ENCODE measurements at places on chromosomes 13 and 19.
A peak's percentile ranks its signal among the peaks of the same experiment; 100 is the strongest.

DNA sequence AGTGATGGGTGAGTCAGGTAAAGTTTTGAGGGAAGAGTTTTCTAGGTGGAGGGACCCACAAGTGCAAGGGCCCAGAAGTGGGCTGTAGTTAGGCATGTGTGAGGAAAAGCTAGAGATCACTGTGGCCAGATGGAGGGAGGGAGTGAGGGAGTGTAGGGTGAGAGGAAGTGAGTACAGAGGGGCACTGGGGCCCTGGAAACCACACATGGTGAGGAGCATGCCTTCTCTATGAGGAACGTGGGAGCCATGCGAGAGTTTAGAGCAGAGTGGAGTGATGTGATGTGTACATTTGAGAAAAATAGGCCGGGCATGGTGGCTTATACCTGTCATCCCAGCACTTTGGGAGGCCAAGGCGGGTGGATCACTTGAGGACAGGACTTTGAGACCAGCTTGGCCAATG is 14.7 kb upstream of the SHKBP1 start:
- no peak for DNase-seq

GRCh38 chr13:75372517-75372916 is 109.5 kb downstream of the TBC1D4 start:
- no peak for DNase-seq

DNA sequence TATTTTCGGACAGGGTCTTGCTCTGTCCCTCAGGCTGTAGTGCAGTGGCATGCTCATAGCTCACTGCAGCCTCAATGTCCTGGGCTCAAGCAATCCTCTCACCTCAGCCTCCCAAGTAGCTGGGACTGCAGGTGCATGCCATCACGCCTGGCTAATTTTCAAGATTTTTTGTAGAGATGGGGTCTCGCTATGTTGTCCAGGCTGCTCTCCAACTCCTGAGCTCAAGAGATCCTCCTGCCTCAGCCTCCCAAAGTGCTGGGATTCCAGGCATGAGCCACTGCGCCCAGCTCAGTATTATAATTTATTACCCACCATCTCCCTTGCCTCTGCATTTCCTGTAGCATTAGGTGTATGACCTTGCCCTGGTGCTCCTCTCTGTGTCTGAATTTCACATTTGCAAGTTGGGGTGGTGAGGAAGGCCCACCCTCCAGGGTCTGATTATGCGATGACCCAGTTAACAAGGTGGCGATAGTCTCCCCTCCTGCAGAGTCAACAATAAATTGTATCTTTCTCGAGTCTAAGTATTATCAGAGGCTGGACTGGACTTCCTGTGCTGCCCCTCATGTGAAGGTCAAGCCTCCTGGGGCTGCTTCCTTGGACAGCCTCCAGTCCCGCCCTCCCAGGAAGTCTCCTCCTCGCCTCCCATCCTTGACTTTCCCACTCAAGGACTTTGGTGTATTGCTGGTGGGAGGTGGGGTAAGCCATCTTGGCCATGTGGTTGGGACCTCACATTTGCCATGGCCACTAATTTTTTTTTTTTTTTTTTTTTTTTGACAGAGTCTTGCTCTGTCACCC is 1.5 kb upstream of the TUBB4A start:
- no peak for DNase-seq

DNA sequence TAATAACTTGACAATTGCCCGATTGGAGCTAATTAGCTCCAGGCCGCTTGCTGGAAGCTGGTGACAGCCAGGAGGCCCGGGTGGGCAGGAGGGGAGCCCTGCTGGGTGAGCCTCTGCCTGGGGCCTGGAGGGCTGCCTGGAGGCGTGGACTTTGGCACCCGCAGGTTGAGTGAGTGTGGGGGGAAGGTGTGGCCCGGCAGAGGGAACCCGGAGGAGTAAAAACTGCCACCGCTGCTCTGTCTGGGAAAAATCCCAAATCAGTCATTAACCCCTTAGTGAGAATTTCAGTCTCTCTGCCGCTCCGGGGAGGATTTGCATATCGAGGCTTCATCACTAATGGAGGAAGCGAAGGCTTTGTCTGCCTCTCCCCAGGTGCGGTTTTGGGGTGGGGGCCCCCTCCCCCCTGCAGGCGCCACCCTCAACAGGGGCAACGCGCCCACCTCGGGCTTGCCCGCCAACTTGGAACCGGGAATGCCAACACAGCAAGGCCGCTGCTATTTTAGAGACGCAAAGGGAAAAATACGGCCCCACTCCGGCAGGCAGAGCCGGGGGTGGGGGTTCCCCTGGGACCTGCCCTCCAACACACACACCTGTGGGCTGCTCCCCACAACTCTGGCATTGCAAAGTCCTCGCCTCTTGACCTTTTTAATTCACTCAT is 6.2 kb downstream of the EFNA2 start:
- DNase-seq: no peak

DNA sequence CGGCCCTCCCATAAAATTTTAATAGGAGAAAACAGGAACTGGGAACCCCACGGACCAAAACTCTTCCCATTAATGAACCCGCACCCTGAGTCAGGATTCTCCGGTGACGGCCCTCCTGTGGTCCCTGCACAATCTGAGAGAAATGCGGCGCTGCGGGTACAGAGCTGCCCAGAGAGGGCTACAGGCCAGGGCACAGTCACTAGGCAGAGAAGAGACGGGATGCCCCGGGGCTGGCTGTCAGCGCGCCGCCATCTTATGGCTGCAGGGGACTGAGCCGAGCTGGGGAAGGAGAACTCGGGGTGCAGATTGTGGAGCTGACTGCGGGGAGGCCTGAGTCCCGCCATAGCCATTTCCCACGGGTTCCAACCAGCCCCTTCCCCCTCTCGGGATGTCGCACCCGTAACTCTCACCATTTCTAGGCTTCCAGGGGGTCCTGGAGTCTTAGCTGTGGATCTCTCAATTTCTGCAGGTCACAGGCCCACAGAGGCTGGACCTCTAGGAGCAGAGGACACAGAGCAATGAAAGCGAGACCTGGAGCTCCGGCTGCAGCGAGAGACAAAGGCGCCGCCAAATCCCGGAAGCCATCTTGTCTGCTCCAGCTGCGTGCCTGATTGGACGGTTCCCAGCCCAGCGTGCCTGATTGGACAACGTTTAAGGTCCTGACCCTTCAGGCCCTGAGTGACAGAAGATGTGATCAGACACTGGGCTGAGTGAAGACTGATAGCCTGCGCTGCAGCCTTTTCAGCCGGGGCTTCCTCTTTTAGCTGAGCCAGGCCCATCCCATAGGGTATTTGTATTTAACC is at the start of gene ZNF675:
TSS of gene ZNF675 (minus strand) at position 592 of the 803 bp plus-strand sequence. CDS start at position 413, 179 bp downstream.
- DNase-seq: peak; percentile 89

- DNase-seq: peak; percentile 89
Observed at GRCh38 chr13:29508130-29508875, 87.2 kb downstream of the SLC7A1 start.

- DNase-seq: peak; percentile 93
Observed at GRCh38 chr19:14505488-14506239, 9.7 kb upstream of the GIPC1 start.

GRCh38 chr13:73428137-73428536 is 369.3 kb downstream of the KLF5 start:
- DNase-seq: no peak

GRCh38 chr13:111554539-111555267 is 234.3 kb downstream of the TEX29 start:
- no peak for DNase-seq

- DNase-seq: no peak
Observed at GRCh38 chr13:98328511-98328910, 151.4 kb upstream of the RNF113B start.

GRCh38 chr19:19379527-19379926 is 25.9 kb upstream of the GATAD2A start:
- no peak for DNase-seq

- no peak for DNase-seq
Observed at GRCh38 chr13:48158290-48158689, 63.4 kb upstream of the MED4 start.

GRCh38 chr19:33394006-33394722 is 20.7 kb downstream of the CEBPG start:
- DNase-seq: no peak

GRCh38 chr19:40410030-40410389 is 3.2 kb downstream of the PRX start:
- DNase-seq: no peak

GRCh38 chr13:79459906-79460305 is 21.0 kb upstream of the NDFIP2 start:
- DNase-seq: no peak

- no peak for DNase-seq
Observed at GRCh38 chr19:13169769-13170168, 19.6 kb downstream of the IER2 start.
